ENCODE measurements at places on chromosomes 7 and 10.

DNA sequence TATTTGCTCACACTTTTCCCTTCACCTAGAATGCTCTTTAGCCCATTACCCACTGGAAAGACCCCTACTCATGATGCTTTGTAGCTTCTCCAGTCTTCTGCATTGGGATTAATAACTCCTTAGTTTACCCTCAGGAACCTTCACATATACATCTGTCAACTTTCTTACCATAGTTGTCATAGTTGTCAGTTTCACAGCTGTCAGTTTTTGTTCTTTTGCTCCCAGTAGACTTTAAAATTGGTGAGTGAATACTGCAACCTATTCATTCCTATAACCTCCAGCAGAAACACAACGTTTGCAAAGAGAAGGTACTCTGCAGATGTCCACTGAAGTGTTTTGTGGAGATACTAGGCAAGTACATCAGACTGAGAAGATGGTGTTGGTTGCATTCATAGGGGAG, 2.6 kb downstream of the PON1 start:
- DNase-seq = no peak

- DNase-seq = no peak
Measured at GRCh38 chr10:58173391-58173790, 94.3 kb downstream of the IPMK start.

- no peak for DNase-seq
Measured at GRCh38 chr10:32959006-32959920, 1.2 kb upstream of the ITGB1 start.

DNA sequence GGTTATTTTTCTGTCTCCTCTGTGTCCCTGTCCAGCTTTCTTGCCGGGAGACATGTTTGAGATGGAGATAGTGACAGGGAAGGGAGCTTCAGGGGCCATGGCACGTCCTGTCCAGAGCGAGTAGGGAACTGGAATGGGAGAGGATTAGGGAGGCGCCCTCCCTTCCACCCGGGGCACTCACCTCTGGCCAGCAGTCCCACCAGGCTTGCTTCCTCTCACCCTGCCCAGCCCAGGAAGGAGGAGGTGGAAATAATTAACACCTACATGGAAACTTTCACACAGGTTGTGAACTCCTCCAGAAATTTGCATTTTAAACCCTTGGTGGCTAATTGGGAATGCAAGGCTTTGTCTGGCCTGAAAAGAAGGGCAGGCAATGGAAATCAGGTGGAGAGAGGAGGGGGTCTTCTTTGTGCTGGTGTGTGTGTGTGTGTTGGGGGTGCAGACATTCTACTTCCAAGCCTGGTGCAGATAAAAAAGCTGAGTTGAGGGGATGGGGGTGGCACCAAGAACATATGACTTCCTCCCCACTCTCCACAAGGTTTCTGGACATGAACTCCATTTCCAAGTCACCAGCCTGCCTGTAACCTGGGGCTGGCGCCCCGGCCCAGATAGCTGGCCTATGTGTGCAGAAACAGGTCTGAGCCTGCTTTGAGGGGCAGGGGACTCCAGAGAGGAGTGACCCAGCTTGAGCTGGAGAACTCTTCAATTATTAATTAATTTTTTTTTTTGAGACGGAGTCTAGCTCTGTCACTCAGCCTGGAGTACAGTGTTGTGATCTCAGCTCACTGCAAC, 199.4 kb downstream of the CYP26A1 start:
- no peak for DNase-seq

- no peak for DNase-seq
Measured at GRCh38 chr10:132178672-132179545, 7.8 kb upstream of the DPYSL4 start.

- peak; percentile 64 for DNase-seq
Measured at GRCh38 chr10:123926401-123927264, 35.0 kb upstream of the CPXM2 start.

- DNase-seq = no peak
Measured at GRCh38 chr10:61125560-61126170, 181.7 kb upstream of the RHOBTB1 start.

DNA sequence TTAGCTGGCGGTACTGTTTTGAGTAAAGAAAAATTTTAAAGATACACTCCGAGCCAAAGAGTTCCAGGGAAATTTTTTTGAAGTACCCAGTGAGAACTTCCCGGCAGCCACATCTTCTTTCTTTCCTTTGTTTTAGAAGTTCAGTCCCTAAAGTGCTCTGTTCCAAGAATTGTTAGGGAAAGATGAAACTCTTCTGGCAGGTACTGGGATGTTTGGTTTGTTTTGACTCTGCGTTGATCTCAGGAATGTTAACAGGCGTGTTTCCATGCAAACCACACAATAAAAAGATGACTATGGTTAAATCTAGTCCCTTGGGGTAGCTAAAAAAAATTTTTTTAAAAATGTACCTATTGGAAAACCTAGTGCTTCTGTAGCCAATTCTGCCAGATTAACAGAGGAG, 224.7 kb upstream of the PHYHIPL start:
- peak; percentile 77 for DNase-seq

GRCh38 chr7:151051108-151051507, 2.8 kb downstream of the ASIC3 start:
- DNase-seq = peak; percentile 70

DNA sequence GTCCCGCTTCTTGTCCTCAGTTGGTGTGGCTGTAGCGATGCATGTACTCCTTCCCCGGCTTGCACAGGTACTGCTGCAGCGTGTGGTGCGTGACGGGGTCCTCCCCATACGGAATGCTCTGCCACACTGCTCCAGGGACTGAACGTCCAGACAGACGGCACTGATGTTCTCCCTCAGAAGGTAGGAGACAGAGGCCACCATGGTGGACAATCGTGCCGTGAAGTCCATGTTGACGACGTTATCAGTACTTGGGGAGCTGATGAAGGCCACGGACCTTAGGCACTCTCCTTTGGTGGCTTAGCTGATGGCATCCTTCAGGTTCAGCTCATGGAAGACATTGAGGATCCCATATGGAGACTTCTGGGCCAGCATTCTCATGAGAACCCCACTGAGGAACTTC, 37.4 kb downstream of the AGAP6 start:
- DNase-seq = no peak

GRCh38 chr10:96851281-96851680, 19.2 kb downstream of the LCOR start:
- no peak for DNase-seq

DNA sequence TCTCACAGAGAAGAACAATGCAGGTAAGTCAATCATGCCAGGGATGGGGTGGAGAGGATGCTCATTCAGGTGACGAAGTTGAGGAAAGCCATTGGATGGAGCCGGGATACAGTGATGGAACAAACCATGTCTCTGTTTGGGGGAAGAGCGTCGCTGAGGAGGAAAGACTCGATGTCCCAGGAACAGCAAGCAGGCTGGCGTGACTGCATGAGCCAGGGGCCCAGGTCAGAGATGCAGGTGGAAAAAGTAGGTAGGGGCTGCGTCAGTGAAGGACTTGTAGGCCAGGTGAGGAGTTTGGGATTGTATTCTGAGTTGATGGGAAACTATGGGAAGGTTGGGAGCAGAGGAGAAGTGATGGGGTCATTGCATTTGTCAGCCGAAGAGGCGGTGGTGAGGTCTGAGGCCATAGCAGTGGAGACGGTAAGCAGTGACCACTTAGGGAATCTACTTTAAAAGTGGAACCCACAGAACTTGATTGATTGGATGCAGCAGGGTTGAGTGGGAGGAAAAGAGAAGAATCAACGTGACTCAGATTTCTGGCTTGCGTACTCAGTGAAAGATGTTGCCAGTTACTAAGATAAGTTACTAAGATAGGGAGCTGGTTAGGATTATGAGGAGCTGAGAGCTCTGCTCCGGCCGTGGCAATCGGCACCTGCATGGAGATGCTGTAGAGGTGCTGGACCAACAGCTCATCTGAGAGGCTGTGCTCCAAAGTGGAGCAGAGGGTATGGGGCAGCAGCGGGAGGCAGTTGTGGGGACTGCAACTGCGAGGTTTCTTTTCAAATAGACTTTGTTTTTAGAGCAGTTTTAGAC, 12.5 kb upstream of the IL2RA start:
- peak; percentile 39 for DNase-seq

DNA sequence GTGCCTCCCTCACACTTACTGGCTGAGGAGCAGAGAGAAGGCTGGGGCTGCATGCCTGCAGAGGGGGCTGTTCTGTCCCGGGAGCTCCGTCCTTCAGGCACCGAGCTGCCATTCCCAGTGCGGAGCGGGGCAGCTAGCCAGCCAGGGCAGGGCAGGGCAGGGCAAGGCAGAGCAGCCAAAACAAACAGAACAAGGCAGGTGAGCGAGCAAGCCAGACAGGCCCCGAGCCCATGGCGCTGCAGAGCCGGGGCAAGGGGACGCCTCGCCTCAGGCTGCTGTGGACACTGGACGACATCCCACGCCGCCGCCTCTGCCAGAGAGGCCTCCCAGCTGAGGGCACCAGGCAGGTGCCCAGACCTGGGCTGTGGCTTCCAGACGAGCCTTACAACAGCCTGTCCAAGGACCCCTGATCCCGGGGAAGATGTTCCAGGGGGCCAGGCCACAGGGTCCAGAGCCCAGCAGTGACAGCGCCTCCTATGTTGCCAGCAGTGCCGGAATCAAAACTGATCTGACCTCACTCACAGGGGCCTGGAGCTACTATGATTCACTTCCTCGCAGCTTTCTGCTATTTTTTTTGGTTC, 8.2 kb upstream of the NDST2 start:
- no peak for DNase-seq

DNA sequence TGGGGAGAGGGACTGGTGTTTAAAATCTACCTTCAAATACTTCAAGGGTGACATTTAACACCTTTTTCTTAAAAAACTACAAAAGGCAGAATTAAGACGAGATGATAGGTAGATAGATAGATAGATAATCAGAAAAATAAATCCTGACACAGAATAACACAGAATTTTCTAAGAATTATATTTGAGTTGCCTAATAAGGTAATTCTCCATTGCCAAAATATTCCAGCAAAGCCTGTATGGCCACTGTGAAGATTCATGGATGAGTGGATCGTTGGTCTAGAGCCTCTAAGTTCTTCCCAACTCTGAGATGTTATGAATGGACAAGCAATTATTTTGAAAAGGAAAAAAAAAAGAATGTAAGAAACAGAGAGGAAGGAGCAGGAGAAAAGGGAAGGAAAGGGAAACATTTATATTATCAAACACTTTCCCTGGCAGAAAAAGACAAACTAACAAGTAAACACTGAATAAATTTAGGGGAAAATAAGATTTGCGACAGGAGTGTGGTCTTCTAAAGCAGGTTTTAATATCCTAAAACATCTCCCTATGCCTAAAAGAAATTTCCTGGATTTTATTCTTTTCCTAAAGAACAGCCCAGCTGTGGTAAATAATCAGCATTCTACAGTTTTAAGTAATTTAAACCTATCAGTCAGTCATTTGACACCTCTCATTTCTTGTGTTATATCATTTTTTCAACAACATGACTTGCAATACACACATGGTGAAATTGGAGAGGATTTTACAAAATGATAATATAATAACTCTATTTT, 7.5 kb upstream of the CAV2 start:
- no peak for DNase-seq

GRCh38 chr10:130109796-130110245, 809 bp downstream of the C10orf143 start:
- peak; percentile 74 for DNase-seq

DNA sequence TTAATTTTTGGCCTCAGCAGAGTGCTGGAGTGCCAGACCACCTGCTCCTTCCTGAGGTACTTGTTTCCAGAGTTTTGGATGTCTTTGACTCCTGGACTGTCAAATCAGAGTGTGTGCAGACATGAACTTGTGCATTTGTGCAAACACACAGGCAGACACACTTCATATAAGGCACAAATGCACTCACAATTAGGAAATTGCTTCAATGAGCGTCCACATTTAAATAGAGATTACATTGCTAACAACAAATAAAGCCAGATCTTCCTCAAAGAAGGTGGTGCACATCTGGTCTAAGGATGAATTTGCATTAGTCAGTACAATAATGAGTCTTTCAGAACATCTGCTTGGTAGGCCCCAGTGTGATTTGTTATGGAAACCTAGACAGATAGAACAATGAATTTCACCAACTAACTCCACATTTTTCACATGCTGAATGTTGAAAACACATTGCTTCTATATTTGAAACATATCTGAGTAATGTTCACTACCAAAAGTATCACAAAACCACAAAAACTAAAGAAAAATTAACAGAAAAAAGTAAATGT, 266.7 kb upstream of the INHBA start:
- DNase-seq = peak; percentile 50

DNA sequence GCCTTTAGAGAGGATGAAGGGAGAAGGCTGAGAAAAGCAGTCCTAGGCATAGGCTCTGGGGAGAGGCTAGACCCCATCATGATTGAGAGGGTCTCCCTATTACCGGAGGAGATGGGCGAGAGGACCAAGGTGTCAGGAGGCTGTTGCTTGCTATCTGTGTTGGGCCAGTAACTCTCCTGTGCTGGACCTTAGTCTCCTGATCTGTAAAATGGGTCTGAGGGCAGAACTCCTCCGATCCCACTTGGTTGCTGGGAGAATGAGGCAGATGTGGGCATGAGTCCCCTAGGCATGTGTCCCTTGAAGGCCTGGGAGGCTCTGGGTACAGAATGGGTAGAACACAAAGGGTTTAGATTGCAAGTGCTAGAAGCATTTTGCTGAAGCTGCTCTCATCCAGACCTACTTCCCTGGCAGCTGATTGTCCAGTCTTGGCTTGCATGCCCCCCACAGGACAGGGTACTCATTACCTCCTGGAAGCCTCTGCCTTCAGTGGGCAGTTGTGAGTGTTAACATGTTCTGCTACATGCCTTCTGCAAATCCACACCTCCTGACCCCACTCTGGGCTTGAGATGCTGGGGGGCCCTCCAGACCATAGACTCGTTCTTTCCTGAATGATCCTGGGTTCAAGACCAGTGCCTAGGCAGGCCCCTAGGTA, 4.4 kb downstream of the ZMIZ1 start:
- no peak for DNase-seq
